ENCODE measurements at places on chromosomes 1 and 21.
A peak's percentile ranks its signal among the peaks of the same experiment; 100 is the strongest.

DNA sequence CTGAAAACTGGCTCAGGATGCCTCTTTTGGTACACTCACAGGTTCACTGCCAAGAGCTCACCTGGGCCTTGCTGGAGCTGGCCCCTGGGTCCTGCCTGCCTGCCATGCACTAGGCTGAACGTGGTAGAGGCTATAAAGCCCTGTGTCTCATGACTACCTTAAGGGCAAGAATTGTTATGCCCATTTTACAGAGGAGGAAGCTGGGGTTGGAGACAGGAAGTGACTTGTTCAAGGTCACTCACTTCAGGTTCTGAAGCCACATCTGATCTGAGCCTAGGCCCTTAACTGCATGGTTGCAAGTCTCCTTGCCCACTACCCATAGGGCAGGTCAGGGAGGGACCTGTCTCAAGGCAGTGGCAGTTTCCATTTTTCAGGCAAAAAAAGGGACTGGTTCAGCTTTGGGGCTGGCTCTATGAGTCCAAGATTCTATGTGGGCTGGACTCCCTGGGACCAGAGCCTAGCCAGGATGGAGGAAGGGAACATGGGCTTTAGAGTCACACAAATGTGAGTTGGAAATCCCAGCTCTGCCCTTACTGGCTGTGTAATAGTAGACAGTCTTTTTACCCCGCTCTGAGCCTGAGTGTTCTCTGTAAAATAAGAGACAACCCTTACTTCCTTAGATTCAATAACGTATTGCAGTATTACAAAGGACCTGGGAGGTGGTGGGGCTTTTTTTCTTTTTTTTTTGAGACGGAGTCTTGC is 7.8 kb downstream of the STK40 start:
- DNase-seq: no peak

DNA sequence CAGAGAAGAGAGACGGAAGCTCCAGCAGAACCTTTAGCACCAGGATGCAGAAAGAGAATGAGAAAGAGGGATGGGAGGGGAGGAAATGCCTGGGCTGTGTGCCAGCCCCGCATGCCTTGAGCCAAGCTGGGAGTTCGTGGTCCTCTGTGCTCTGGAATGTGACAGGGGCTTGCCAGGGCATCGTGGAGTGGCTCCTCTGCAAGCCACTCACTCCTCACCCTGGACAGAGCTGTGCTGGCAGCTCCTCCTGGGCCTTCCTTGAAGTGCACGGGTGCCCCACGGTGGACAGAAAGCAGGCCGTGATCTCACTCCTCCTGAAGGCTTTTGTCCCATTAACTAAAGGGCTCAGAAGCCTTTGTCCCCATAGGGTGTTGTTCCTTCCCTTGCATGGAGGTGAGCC is 34.8 kb upstream of the PRELP start:
- DNase-seq: peak; percentile 79

DNA sequence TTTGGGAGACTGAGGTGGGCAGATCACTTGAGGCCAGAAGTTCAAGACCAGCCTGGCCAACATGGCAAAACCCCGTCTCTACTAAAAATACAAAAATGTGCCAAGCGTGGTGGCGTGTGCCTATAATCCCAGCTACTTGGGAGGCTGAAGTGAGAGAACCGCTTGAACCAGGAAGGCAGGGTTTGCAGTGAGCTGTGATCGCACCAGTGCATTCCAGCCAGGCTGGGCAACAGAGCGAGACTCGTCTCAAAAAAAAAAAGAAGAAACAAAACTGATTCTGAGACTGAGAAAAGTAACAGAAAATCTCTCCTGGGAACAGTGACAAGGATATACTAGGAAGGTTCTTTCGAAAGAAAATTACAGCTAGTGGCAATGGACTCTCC is 20.9 kb downstream of the USP48 start:
- DNase-seq: no peak

- DNase-seq: no peak
Observed at GRCh38 chr1:210440081-210440480, 111.4 kb downstream of the HHAT start.

DNA sequence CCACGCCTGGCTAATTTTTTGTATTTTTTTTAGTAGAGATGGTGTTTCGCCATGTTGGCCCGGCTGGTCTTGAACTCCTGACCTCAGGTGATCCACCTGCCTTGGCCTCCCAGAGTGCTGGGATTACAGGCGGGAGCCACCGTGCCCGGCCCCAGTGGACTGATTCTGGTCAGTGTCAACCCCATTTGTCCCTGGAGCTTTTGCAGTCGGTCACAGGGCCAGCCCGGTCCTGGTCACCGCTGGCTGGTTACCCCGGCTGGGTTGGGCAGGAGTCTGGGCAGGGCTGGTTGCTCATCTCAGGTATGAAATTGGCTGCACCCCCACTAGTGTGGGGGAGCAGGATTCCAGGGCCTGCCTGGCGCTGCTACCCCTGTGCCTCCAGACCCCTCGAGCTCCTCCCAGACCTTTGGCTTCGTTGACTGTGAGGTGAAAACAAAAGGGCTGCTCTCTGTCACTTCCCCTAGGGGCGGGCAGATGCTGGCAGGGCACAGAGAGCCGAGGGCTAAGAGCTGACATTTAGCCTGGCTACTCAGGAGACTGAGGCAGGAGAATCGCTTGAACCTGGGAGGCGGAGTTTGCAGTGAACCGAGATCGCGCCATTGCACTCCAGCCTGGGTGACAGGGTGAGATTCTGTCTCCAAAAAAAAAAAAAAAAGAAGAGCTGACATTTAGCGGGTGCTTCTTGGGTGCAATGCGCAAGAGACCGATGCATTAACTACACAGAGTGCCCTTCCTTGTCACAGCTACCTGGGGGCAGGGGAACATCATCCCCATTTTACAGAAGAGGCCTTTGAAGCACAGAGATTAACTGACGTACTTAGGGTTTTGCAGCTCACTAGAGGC is 10.6 kb downstream of the TNFRSF1B start:
- no peak for DNase-seq

GRCh38 chr1:159510229-159510541 is 25.6 kb downstream of the OR10J5 start:
- DNase-seq: no peak

DNA sequence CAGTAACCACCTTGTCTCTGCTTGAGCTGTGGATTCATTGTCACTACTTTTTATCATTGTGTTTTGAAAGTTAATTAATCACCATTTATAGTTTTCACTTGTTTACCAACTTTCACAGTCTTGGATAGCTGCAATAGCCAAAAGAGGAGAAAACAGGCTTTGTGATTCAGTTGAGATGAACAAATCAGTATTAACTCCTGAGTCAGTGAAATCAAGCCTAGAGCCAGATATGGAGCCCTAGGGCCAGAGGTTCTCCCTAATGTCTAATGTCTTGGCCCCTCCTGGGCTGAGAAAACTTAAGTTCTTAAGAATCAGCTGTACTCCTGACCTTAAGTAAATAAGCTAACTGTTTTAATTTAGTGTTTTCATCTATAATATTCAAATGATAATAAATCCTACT is 228.8 kb downstream of the DNM3 start:
- no peak for DNase-seq

GRCh38 chr1:213419401-213420030 is 368.5 kb downstream of the RPS6KC1 start:
- DNase-seq: no peak

DNA sequence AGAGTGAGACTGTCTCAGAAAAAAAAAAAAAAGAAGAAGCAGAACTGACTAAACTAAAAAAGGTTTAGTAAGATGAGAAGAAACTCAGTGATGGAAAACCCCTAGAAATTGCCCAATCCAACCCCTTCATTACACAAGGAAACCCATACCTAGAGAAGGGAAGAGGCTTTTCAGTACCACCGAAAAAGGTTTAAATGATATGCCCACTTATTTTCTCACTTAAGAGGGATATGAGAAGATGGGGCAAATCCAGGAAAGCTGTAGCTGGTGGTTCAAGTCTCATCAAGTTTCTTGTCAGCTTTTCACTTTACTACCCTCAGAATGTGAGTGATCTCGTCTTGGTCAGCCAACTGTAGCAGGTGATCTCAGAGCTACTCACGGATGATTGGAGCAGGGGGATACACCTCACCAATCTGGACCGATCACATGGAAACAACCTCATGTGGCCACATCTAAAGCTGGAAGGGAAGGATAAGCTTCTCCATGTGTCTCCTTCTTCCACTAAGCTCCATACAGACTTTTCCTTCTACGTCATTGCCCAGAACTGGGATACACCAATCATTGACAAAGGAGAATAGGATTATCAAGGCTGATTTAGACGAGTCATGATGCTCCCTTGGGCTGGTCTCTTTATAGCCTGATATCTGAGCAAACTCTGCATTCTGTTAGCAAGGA is 126.7 kb upstream of the POU3F1 start:
- DNase-seq: no peak

- DNase-seq: peak; percentile 82
Observed at GRCh38 chr1:28359592-28360239, 9.8 kb upstream of the PHACTR4 start.

DNA sequence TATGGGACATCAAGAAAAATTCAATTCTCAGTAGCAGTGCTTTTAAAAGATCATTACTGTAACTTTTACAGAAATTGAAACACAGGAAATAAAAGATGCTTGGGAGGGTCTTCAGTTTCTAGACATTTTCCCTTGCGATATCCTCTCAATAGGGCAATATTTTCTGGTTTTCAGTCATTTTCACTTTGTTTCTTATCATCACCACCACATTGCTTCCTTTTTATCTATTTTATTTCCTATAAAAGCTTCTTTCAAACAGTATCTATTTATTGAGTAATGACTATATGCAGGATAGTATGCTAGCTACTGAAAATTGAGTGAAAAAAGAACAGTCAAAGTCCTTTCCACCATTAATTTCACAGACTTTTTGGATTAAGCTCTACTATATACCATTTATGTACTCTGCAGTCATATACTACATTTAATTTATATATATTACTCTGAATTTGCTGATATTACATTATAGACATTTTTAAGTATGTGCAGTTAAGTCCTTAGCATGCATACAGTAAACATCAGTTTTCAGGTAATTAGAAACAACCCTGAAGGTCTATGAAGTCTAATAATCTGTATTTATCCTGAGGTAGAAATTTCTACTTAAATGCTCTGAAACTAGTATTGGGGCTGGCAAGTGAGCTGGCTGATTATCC is 18.7 kb downstream of the TRMT1L start:
- DNase-seq: no peak

GRCh38 chr1:172446547-172446946 is 2.7 kb upstream of the PIGC start:
- no peak for DNase-seq

Data from colonic mucosa (tissue), 4 donors.